ENCODE measurements at places on chromosomes 1 and 21. TPM values are rescaled to one million over a fixed set of nuclear protein-coding genes. Genes with fewer than 3 reads are reported as not detected.

TMEM50A gene
- polyA plus RNA-seq = 94.0 TPM

MLLT11 gene
- polyA plus RNA-seq = 8.4 TPM

BGLAP gene
- polyA plus RNA-seq = 0.37 TPM

HHAT gene
- 2.3 TPM for polyA plus RNA-seq

RASAL2 gene
- polyA plus RNA-seq = 4.9 TPM

SH2D1B gene
- polyA plus RNA-seq = not detected

ETV3L gene
- polyA plus RNA-seq = not detected

DNA sequence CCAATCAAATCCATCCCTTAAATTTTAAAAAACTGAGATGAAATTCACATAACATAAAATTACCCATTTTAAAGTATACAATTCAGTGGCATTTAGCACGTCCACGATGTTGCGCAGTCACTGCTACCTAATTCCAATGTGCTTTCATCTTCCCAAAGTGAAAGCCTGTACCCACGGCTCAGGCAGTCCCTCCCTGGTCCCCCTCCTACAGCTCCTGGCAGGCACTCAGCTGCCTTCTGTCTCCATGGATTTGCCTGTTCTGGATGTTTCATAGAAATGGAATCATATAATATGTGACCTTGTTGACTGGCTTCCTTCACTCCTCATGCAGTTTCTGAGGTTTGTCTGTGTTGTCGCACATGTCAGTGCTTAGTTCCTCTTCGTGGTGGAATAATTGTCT is 386.3 kb downstream of the CAMTA1 start:
- DNase-seq = no peak

DNA sequence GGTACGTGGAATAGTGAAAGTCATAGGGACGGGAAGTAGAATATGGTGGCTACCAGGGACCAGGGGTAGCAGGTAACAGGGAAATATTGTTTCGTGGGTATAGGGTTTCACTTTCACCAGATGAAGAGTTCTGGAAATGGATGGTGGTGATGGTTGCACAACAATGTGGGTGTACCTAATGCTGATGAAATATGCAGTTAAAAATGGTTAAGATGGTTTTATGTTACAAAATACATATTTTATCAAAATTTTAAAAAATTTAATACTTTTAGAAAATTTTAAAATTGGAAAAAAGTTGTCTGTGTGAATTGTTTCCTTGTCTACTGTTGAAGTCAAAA is 55.5 kb upstream of the TLR5 start:
- no peak for DNase-seq

DNA sequence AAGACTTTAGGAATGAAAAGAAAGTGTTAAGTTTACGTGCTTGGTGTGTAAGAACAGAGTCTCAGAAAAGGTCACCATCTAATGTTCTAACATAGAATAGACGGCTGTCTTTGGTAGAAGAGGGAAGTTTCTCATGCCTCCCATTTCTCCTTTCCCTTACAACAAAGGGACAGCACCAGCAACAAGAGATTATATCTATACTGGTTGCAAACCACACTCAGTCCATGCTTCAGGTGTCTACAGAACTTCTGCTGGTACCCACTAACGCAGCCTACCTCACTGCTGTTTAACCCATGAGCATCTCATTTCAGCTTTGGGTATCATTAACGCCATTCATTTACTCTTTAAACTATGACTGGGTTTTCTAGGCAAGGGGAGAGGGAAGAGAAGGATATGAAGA is 9.2 kb upstream of the ITPKB start:
- no peak for DNase-seq

DNA sequence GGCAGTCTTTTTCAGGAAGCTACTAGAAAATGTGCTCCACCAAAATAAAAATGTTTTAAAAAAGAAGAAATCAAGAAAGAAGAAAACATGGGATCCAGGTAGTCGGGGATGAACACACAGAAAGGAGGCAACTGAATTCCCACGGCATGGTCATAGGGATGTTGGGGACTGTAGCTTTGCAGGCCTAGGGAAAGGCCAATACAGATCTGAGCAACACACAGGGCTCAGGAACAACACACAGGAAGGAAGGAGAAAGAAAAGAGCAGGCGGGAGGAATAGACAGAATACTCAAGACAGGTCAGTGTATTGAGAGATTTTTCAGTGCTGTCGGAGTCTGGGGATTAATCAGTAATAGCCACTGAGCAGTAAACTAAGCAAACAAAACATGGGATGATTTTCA is 142.7 kb upstream of the SYT6 start:
- DNase-seq = no peak

- DNase-seq = no peak
Observed at GRCh38 chr1:109255678-109256077, 6.3 kb downstream of the CELSR2 start.

DNA sequence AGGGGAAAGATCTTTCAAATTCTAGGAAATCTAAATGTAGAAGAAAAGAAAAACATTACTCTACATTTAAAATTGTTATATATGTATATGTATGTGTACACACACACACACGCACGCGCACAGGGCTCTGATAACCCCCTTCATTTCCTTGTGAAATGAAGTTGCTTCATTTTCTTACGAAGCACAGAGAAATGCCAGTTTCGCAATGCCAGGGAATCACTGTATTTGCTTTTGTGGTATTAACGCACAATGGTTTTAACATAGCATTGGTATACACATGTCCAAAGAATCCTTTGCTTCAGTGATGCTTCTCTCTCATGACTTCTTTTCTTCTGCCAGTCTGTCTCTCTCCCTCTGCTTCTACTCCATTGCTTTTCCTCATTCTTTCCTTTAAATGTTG is 8.4 kb upstream of the DDAH1 start:
- DNase-seq = peak; percentile 49

- no peak for DNase-seq
Observed at GRCh38 chr1:98893371-98893770, 111.3 kb downstream of the PLPPR5 start.

DNA sequence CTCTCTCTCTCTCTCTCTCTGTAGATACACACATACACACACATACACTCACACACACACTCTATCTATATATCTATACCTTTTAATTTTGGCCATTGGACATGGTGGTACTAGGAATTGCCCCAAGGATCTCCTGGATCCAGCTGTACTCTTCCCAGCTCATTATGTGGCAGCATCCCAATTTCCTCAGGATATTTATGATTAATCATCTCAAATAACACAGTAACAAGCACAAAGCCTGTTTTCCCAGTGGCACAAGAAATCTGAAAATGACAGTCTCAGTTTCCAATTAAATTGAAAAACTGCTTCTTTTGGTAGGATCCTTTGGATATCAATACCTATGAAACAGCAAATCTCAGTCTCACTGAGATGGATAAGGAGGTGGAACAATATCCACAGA is 27.6 kb downstream of the S100A10 start:
- no peak for DNase-seq

- DNase-seq = no peak
Observed at GRCh38 chr1:12537294-12537693, 80.7 kb downstream of the DHRS3 start.

DNA sequence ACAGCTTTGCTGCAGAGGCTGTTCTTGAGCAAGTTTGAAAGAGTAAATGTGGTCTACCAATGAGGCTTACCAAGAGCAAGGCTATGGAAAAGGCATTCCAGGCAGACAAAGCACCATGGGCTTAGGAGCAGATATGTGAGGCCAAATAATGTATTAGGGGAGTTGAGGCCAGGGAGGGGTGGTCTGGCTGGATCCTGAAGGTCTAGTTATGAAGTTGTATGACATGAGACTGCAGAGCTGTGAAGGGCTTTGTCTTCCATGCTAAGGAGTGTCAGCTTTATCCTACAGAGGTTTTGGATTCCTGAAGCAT is 51.8 kb upstream of the TSPAN2 start:
- DNase-seq = no peak

- no peak for DNase-seq
Observed at GRCh38 chr1:169472738-169473137, 13.0 kb downstream of the SLC19A2 start.

- DNase-seq = no peak
Observed at GRCh38 chr1:6098303-6099215, 52.9 kb downstream of the KCNAB2 start.

- no peak for DNase-seq
Observed at GRCh38 chr21:43358940-43359822, 67.8 kb downstream of the SIK1 start.
